Esophagus (tissue), 2 donors: ENCODE measurements at places on chromosomes 1 and 21. TPM values are rescaled to one million over a fixed set of nuclear protein-coding genes. Genes with fewer than 3 reads are reported as not detected.

Gene PCAT6
- 4.1 TPM for polyA plus RNA-seq

Gene GNG4
- polyA plus RNA-seq = 10.9 TPM

Gene RGS1
- 4.7 TPM for polyA plus RNA-seq

Gene HUNK
- polyA plus RNA-seq = 0.10 TPM

Gene S1PR1
- polyA plus RNA-seq = 2.4 TPM
